ENCODE measurements at places on chromosomes 12 and 14.

GRCh38 chr12:130177635-130178242 is 15.5 kb downstream of the FZD10 start:
- no peak for DNase-seq

DNA sequence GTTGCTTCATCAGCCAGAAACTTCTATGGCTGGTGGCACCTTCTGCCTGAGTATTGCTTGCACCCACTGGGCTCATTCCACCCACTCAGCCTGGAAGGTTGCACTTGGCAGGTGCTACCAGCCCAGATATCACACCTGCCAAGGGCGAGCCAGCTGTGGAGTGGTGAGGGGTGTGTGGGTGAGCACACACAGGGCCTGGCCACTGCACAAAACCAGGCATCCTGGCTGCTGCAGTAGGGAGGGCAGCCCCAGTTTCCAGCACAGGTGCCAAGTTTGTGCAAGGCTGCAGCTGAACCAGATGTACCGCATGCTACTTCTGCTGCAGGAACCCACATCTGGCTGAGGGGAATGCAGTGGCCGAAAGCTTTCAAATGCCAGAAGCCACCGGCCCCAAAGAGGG is 1147.8 kb downstream of the FSCB start:
- no peak for DNase-seq

GRCh38 chr14:47044841-47045240 is 393.3 kb upstream of the RPL10L start:
- no peak for DNase-seq

- DNase-seq = peak; percentile 63
These were observed at the start of gene BAZ1A for GRCh38 chr14:34875031-34875922. BAZ1A (minus strand) TSS chr14:34875360; CDS start chr14:34874604, 756 bp downstream.

DNA sequence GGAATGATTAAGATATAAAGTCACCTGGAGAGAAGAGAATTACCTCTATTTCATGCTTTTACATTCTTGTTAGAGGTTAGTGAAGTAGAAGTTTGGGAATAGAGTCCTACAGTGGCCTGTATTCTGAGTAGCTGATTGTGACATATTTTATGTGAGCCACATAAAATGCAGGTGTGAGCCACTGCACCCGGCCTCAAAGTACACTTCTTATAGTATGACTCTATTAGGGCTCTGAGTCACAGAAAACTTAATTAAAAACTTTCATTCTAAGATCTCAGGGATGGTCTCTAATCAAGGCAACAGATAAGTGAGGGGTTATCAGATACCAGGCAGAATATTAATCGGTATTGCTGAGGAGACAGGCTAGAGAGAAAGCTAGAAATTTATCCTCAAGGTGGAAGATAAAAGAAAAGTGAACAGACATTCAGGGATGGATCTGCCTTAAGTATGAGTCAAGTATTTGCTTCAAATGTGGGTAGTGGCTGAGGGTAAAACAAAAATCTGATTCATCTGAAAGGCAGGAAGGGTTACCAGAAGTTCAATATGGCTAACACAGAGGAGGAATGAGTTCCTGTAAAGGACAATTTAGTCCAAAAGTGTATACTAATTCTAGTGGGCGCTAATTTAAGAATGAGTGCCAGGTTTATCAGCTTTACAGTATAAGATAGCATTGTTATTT is 5.5 kb upstream of the G2E3 start:
- no peak for DNase-seq

- no peak for DNase-seq
These were observed 33.2 kb downstream of the RPH3A start for GRCh38 chr12:112824701-112825100.

Measured in brain pericyte (primary cell).